Activated CD8-positive, alpha-beta memory T cell treated with anti-CD3 and anti-CD28 coated beads, Interleukin-2, amount 10 ng/mL, durations not matched to agents 7 days and 5 days (primary cell): ENCODE measurements at places on chromosomes 2 and 18.

DNA sequence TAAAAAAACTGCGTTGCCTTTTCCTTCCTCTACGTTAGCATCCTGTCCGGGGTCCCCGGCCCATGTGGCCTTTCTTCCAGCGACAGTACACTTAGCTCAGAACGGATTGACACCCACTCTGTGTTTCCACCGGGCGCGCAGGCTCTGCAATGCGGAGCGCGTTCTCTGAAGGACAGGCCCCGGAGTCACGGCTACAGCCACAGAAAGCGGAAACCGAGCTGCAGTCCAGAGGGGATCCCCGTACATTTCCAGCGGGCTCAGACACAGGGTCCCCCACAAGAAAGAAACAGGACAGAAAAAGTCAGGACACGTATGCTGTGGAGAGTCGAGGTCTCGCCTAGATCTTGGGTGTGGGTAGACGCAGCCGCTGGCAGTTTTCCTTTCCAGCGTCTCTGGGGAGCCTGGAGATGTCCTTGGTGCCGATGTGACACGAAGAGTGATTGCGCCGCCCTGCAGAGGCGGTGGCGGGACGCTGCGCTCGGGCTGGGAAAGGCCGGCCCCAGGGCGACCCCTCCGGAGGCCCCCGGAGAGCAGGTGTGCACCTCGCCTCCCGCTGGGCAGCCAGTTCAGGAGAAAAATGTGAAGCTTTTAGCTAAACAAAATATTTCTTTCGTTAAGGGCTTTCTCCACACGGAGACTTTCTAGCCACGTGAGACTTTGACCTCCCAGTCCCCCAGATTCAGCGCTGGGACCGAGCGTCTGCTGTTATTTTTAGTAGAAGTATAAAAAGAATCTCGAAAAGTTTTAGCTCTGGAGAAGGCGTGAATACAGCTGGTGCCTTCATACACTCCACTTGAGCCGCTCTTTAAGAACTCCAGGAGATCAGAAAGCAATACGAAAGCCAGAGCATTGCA, 1.3 kb upstream of the ACKR3 start:
- peak; percentile 53 for DNase-seq

DNA sequence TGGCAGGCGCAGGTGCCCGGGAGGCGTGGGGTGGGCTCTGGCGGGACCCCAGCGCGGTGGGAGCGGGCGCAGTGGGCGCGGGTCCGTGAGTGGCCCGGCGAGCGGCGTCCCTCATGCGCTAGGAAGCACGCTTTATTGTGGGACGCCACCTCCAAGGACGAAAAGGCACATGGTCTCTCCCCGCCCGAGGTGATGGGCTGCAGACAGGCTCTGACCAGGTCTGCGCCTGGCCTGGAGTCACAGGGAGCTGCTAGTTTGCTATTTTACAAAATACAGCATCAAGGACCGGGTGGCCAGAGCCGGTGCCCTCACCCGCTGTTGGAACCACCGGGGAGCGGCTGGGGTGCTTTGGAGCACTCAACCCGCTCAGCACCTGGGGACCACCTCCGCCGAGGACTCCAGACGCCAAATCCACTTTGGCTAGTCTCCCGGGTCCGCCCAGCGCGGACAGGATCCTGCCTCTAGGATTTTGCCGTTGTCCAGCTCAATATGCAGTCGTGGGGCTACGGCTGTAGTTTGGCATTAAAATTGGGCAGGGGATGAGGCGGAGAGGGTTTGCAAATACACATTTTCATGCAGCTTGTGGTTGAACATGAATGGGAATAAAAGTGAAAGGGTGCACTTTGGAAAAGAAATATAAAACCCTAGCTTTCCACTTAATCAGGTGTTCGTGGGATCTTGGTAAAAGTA, 65.4 kb downstream of the LRRFIP1 start:
- peak; percentile 66 for DNase-seq

DNA sequence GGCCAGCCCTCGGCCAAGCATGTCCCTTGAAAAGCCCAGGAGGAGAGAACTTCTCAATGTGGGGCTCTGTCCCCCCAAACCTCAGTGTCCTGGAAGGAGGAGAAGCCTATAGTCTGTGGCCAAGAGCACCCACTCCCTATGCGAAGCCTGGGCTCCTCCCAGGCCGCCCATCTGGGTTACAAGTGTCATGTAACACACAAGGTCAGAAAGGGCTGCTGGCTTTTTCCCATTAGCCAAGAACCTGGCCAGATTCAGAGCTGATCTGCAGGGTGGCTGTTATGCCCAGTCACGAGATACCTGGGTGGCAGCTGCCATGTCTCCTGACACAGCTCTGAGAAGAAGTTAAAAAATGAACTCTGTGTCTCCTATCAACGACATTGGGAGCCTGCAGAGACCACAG, 170.7 kb downstream of the TNS1 start:
- no peak for DNase-seq

- DNase-seq: no peak
These were observed 95.4 kb downstream of the INHBB start for GRCh38 chr2:120441351-120441700.

DNA sequence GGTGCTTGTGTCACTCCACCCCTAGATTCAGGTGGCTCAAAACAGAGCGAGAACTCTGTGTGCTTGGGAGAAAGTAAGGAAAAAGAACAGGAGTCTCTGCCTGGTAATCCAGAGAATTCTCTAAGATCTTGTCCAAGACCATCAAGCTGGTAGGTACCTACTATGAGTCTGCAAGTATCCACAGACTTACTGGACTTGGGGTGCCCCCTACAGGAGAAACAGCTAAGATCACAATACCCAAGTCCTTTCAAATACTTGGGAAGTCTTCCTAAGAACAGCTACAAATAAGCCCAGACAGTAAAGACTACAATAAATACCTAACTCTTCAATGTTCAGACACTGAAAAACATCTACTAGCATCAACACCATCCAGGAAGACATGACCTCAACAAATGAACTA, 1143.6 kb upstream of the ACVR2A start:
- no peak for DNase-seq

DNA sequence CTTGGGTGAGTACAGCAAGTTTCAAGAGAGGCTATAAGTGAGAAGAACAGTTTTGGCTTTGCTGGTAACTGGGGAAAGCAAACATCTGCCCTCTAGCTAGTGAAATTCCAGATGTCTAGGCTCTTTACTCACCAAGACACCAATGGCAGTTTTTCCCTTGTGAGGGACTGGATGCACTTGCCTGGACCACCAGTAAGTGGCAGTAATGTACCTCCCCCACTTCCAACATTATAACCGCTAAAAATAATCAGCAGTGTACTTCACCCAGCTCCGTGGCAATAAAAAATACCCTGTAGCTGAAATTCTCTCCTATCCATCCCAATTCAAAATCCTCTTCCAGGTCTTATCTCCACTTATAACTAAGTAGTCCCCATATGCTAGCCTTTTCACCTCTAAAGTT, 383.9 kb downstream of the ARHGAP15 start:
- no peak for DNase-seq

DNA sequence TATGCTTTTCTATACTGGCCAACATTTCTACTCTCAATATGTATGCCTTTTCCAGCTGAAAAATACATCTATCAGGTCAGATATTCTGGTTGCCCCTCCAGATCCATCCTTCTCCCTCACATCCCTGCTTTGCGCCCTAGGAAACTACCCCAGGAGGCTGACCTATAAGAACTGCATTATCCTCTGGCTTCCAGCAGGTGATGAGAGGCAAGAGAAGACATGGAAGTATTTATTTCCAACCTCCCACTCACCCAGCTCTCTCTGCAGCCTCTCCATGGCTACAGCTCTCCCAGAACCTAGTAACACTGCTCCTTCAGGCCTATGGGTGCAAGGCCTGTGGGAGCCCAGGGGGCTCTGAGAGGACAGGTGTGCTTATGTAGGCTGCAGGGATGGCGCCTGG, 42.9 kb downstream of the ARID5A start:
- DNase-seq: no peak

DNA sequence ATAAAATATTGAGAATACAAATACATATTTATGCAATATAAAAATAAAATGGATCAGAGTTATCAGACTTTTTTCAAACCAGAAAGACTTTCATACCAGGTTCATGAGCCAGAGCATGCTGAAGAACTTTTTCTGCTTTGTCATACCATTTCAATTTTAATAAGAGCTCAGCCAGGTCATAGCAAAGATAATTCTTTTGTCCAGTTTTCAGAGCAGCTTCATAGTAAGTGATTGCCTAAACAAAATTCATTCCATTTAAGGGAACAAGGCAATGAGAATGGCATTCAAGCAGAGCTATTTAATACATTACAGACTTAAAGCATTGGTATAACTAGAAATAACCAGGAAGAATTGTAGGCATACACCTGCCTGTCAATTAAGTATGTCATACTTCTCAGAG, 42.3 kb downstream of the TTC21B start:
- DNase-seq: no peak

- no peak for DNase-seq
These were observed 7.0 kb upstream of the NXPH2 start for GRCh38 chr2:138787053-138787666.

- no peak for DNase-seq
These were observed 319.1 kb downstream of the SLC4A3 start for GRCh38 chr2:219946529-219946928.

GRCh38 chr18:34493099-34493544, 217.0 kb upstream of the DTNA start:
- DNase-seq: no peak

DNA sequence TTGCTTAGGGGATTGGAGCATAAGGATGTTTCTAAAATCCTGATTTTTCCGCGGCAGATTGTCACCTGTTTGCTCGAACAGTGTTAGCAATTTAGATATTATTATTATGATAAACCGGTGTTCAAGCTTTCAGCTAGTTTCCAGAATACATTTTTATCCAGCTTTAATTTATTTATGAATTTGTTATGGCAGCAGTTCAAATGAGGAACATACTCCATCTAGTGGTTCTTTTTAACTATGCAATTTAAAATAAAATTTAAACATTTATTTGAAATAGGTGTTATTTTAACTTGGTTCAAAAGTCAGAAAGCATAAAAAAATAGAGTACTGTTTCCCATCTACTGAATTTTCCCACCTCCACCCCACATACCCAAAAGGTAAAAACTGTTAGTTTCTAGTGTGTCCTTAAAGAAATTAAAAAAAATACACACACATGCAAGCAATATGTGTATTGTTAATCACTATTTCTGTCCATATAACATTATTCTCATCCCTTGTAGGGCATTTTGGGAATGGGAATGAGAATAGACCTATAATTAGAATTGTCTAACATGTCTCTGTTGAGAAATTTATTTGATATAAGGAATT, 23.2 kb downstream of the ACOXL start:
- DNase-seq: no peak

DNA sequence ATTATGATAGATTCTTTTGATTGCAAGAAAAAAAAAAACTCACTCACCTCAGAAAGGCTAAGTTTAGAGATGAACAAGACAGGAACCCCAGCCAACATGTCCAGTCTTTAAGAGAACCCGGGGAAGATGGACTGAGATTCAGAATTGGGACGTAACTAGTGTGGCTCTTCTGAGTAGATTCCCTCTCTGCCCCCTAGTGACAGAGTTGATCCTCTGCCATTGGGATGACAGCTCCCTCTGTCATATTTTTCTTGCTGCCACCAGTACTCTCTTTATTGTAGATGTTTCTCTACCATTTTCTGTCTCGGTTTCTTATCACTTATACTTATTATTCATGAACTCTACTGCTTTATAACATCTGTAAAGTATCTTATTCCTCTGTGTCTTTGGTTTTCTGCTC, 77.7 kb downstream of the GULP1 start:
- DNase-seq: no peak

- peak; percentile 72 for DNase-seq
These were observed 807 bp upstream of the CREB1 start for GRCh38 chr2:207528980-207529329.

DNA sequence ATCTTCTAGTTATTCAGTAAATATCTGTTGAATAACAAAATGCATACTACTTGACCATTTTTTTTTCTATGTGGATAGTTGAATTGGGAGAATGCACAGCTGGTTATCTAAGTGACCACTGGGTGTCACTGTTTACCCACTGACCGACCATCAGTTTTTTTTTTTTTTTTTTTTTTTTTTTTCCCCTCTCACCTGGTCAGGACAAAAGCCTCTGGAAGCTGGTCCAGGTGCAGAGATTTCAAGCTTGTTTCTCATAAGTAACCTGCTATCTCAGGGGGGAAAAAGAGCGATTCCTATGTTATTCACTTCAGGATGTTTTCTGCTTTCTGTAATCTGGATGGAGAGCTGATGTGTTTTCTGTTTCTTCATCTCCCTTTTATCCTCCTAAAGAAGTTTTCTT, 256.0 kb downstream of the DCDC2C start:
- no peak for DNase-seq

- DNase-seq: no peak
These were observed 223.3 kb downstream of the FBXO15 start for GRCh38 chr18:73924307-73924706.

- DNase-seq: no peak
These were observed 13.7 kb upstream of the PRELID3A start for GRCh38 chr18:12393998-12394397.

DNA sequence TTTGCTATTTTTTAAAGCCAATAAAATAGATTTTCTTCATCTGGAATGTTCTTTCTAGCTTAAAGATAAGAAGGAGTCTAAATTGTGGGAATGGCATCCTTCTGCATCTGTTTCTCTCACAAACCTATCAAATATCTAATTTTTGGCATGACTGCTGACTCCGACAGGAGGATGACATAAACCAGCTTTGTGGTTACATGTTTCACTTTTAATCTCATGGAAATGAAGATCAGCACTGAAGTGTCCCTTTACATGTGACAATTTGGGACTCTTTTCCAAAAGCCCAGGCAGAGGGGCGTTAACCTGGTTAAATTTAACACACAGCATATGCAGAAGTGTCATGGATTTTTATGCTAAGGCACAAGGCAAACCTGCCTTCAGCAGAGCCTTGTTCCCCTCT, 694.7 kb downstream of the ARHGAP15 start:
- DNase-seq: no peak

GRCh38 chr2:8257502-8257901, 424.4 kb upstream of the ID2 start:
- no peak for DNase-seq

DNA sequence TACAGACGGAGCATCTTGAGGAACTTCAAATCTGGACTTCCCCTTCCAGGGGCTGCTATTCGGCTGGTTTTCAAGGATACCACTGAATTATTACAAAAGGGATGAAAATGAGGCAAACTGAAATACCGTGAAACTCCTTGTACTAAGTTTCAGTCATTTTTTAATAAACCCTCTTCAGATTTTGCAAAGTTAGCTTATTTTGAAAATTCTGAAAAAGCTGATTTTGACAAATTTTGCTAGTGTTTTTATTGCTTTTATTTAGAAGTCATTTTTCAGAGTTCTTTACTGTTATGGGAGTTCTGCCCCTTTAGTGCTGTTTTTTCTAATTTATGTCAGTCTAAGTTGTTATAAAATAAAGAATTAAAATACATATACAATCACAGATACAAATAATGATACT, 390.4 kb upstream of the VRK2 start:
- DNase-seq: no peak

GRCh38 chr2:57880446-57880845, 166.2 kb upstream of the VRK2 start:
- DNase-seq: no peak

DNA sequence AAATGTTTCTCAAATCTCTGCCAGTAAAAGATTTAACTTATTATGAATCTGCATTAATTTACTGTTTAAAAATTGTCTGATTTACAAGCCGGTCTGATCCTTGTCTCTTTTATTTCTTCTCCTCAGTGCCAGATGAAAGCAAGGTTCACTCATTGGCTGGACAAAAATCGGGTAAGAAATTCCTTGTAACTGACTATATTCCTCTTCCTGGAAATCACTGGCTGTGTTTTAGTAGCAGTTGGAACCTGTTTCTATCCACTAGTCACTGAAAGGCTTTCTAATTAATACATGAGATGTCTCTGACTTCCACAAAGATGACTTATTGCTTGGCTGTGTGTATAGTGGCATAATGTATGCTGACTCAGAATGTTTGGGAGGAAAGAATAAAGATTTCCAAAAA, 436.6 kb upstream of the NRP2 start:
- no peak for DNase-seq

GRCh38 chr18:75362435-75362834, 65.1 kb downstream of the SMIM21 start:
- no peak for DNase-seq
